Activated T-cell treated with anti-CD3 and anti-CD28 coated beads for 1 hour (primary cell): ENCODE measurements at places on chromosomes 2 and 18.

GRCh38 chr2:16068552-16068940 is 128.2 kb downstream of the MYCN start:
- DNase-seq = no peak

DNA sequence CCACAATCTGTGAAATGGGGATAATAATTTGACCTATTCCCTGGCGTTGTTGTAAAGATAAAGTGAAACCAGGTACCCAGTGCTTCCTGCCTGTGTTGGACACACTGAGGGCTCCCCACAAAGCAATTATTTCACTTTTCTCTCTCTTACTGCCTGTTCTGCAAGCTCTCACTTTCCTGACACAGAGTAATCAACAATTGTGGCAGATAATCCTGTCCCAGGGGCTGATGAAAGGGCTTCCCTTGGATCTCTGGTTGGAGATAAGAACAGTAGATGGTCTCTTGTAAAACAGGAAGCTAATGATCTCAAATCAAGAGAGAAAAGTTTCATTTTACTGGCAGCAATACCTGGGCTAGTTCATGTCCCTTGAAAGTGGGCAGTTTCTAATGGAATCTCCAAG is 190.4 kb upstream of the EPHA4 start:
- no peak for DNase-seq

- DNase-seq = no peak
Observed at GRCh38 chr18:38933910-38934510, 1368.4 kb upstream of the CELF4 start.

GRCh38 chr18:22486667-22487066 is 69.0 kb upstream of the CTAGE1 start:
- DNase-seq = no peak

DNA sequence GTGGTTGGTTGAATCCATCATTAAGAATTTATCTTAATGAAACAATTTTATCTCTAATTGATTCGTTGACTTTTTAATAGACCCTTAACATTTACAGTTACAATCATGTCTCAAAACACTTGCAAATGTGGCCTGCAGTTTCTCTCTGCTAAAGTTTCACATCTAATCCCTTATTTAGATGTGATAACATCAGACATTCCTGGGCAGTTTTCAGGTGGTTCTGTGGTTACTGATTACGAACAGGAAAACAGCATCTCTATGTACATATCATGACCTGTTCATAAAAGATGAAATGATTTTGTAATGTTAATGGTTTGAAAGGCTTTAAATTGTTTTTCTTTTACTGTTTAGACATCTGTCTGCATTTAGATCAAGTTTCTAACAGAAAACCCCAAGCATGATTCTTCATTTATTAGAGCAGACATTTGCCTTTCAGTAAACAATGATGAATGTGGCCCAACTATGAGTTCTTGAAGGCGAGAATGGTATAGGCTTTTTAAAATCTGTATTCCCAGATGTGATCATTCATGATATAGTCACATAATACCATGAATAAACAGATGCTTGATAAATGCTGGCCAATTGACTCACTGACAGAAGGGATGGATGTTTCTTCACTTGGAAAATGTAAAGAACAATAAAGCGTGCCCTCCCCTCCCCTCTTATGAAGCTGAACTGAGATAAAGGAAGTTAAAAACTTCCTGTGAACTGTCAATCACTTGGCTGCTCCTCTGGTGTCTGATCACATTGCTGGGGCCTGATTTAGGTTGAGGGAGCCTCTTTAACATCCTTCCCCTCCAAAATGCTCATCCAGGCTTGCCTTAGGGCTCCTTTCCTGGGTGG is 3.5 kb downstream of the CAPN14 start:
- no peak for DNase-seq

DNA sequence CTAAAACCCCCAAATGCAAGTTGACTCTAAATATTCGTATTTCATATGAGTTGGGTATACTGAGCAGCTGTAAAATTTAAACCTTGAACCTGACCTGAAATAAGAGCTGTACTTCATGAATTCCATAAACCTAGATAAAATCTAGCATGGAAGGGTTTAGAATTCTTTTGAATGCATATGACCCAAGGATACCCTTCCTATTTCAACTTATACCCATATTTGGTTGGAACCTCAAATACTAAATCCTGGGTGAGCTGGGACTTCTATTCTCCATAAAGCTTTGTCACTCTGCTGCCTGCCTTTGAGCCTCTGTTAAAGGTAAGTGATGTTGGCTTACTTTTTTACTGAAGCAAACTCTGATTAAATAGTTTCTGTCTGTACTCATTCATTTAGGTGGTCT is 994.6 kb downstream of the SUCLG1 start:
- no peak for DNase-seq

GRCh38 chr2:36168115-36168514 is 187.5 kb upstream of the CRIM1 start:
- no peak for DNase-seq

GRCh38 chr2:118294063-118294462 is 205.8 kb downstream of the INSIG2 start:
- no peak for DNase-seq

DNA sequence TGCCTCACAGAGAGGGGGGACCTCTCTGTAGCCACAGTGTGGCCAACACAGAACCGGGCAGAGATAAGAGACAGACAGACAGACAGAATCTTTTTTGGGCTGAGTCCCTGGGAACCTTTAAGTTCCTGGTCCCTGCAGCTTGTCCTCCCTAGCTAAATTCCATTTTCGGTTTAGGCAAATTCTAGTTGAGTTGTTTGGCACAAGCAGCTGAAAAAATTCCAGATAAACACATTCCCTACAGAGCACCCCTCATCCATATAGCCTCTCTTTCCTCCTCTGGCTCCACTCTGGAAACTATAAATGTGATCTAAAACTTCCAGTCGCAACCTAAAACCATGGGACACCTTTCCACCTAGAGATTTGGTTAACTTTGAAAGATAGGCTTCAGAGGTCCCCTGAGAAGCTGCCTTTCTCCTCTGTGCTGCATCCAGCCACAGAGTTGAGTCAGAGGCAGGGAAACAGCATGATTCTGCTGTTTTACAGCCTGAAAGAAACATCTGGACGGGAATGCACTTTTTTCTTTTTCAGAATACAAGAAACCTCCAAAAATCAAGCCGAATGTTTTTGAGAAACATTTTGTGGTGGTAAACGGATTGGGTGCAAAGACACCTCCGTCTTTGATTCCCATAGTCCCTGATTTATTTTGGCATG is 30.9 kb downstream of the SLC4A3 start:
- DNase-seq = no peak

DNA sequence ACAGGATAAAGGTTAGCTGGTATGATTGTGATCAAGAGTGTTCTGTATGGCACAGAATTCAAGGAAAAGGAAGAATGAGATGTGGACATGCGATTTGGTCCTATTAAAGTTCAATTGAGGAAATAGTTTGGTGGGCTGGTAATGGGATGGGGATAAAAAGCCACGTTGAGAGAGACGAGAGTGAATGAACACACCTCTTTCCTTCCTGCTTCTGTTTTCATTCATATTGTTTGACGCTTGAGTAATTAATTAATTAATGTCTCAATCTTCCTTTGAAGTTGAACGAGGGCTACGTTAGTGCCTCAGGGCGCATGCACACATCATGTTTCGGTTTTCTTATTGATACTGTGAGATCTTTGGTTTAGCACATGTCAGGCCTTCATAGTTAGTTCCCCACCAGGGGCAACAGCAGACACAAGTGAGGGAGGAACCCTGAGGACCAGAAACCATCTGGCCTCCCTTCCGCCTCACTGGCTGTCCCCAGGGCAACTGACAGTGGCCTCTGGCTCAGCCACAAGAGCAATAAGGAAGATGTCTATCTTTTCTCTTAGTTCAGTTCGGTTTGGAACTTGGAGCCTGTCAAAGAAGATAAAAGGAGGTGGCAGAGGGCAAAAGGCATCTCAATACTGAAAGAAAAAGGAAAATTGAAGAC is 116.0 kb downstream of the LIPG start:
- DNase-seq = no peak

DNA sequence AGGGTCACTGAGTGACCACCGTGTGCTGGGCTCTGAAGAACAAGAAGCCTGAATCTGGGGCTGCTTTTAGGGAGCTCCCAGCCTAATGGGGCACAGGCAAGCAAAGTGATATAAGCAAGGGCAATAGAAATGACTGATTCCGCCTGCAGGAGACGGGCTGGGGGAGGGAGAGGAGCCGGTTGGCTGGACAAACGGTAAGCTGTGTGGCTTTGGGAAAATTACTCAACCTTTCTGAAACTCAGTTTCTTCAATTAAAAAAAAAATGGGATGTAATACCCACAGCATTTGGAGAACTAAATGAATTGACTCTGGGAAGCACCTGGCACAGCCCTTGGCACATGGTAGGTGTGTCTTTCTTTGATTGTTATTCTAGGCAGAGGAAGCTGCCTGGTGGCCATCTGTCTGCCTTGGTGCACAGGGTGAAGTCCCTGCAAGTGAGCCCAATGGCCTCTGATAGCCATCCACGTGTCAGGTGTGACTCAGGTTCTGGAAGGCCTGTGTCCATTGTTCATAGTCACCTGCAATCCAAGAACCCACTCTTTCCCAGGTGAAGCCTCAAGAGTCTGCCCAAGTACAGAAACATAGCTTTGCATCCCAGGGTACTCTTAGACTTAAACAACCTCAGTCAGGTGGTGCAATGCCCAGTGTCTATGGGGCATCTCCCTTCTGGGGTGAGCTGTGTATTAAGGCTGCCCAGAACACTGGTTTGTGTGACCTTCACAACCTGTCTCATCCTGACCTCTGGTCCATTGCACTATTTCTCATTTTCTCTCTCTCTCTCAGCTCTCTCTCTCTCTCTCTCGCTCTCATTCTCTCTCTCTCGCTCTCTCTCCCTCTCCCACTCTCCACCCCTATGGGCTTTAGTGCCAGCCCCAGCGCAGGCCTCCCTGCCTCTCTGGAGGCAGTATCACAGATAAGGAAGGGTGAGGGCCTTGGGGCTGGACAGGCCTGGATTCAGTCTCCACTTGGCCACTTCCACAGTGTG is 30.0 kb upstream of the NTSR2 start:
- no peak for DNase-seq

DNA sequence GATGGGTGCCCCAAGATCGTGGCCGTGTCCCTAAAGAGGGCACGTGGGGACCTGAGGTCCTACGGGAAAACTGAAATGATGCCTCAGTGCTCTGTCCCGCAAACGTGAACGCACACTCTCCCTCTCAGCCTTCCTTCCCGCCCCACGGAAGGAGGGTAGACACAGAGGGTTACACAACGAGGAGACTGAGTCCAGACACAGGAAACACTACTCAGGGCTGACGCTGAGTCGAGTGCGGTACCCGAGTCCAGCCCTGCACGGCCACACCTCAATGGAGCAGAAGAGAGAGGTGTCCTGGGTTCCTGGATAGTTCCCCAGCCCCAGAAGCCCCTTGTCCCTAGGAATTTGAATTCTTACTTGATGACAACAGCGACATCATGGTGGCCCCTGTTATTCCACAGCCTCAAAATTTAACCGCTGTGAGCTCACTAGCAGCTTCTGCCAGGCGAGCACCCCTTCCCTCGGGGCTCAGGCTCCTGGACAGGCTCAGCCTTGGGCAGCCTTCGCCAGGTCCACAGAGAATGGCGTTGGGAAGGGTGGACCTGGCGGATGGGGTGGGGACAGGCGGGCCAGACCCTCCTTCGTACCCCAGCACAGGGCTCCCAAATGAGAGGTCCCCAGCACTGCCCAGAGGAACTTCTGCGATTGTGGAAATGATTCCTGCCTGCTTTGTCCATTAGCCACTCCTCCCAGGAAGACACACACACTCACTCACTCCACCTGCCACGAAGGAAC is 980 bp upstream of the RNPEPL1 start:
- no peak for DNase-seq

DNA sequence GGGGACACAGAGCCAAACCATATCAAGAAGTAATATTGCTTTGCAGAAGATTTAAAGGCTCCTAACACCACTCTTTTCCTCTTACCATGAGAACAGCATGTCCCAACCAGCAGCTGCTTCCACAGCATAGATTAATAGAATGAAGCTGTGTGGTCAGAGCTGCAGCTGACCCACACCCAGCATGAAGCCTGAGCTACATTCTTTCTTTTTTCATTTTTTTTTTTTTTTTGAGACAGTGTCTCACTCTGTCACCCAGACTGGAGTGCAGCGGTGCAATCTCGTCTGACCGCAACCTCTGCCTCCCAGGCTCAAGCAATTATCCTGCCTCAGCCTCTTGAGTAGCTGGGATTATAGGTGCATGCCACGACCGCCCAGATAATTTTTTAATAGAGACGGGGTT is 289.8 kb downstream of the RAD51AP2 start:
- no peak for DNase-seq

GRCh38 chr2:192286093-192286701 is 91.5 kb upstream of the TMEFF2 start:
- no peak for DNase-seq

GRCh38 chr2:47008381-47009252 is 93.0 kb upstream of the MCFD2 start:
- no peak for DNase-seq

- no peak for DNase-seq
Observed at GRCh38 chr2:48414640-48414979, 115.3 kb upstream of the STON1 start.

DNA sequence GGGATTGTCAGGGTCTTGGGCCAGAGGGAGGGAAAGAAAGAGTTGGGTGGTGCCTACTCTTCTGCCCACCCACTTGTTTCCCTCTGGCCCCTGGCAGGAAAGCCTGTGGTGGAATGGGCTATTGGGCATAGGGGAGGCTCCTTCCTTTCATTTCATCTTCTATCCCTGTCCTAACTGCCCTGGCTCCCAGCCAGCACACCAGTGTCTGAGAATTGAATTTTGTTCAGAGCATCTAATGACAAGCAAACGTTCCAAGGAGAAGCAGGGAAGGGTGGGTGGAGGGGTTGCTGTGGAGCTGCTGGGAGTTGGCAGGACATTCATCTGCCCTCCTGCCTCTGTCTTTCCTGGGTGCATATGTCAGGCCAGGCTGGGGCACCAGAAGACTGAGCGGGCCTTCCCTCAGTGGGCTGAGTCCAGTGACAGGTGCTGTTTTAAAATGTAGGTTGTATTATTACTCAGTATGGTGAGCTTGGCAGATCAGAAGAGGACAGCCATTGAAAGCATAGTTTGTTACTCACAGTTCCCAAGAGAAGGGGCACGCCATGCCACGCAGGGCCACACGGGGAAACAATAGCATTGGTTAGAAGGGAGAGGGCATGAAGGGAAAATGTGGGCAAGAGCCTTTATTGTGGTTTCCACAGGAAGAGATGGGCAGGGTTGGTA is 171.9 kb downstream of the ACOXL start:
- no peak for DNase-seq

DNA sequence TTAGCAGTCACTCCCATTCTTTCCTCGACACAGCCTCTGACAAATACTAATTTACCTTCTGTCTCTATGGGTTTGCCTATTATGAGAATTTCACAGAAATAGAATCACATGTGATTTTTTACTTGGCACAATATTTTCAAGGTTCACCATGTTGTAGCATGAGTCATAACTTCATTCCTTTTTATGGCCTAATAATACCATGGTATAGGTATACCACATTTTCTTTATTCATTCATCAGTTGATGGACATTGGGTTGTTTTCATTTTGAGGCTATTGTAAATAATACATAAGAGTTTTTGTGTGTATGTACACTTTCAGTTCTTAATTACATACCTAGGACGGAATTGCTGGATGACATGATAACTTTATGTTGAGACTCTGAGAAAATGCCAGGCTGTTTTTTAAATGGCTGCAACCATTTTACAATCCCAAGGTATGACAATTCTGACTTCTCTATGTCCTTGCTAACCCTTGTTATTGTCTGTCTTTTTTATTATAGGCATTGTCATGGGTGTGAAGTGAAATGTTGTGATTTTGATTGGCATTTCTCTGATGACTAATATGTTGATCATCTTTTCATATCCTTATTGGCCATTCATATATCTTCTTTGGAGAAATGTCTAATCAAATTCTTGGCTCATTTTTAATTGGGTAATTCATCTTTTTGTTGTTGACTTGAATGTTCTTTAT is 87.9 kb downstream of the IRS1 start:
- no peak for DNase-seq

- no peak for DNase-seq
Observed at GRCh38 chr2:29502460-29502911, 387.3 kb downstream of the CLIP4 start.
